Calu3 (cell line): ENCODE measurements at places on chromosomes 3 and 15. TPM values are rescaled to one million over a fixed set of nuclear protein-coding genes. Genes with fewer than 3 reads are reported as not detected.

DNA sequence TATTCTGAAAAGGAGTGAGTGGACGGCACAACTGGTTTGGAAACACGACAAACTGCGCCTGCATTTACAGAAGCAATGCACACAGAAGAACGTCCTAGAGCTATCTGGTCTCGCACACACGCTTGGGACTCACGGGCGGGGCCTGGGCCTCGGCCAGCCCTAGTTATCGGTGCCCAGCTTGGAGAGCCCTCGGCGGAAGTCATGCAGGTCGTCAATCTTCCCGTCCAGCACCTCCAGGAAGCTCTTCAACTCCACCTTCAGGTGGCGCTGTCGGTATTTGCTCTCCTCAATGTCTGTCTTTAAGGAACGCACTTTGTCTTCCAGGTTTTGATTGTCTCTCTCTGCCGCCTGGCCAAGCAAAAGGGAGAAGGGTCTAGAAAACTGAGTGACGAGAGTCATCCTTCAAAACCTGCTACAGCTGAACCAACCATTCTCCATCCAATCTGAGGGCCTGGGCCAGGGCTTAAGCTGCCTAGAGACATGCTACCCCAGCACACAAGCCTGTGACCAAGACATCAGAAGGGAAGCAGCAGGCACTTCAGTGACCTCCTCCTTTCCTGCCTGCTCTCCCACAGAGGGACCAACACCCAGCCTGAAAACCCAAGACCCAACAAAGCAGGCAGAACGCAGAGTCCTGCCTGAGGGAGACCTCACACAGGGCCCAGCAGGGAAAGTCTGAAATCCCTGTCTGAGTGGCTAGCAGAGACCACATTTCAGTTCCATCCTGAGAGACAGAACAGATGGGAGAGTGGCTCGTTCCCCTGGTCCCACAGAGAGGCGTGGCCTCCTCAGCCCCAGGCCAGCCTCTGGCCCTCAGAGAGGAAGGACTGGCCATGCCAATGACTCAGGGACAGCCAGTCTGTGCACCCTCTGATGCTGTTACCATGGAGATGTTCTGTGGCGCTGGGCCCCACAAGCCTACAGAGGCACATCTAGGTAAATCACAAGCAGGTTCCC is 40.4 kb downstream of the WHAMM start:
- DNase-seq, result peak; percentile 59
- H3K36me3 ChIP-seq, result peaks cover 10% of the 10 kb centered on the region
- no peaks in the 10 kb centered on the region for H3K4me1 ChIP-seq
- H3K4me3 ChIP-seq, result no peak overlapping the region
- no peak overlapping the region for H3K27ac ChIP-seq

DNA sequence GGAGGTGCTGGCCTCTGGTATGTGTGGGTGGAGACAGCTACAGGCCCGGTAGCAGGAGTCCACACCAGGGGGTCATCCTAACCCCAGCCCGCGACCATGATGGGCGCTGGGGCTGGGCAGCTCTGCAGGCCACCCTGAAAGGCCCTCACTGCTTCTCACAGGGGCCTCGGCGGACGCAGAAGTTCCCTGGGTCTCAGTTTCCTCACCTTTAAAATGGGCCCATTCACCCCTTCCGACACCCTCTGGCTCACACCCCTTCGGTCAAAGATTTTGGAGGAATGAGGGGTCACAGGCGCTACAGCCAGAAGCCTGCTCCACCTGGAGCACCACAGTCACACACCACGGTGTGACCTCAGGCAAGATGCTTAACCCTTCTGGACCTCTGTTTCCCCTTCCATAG is 8.0 kb downstream of the PLXND1 start:
- H3K27ac ChIP-seq, result no peak overlapping the region
- H3K4me1 ChIP-seq, result no peaks in the 10 kb centered on the region
- no peak for DNase-seq
- no peak overlapping the region for H3K4me3 ChIP-seq
- peaks cover 4% of the 10 kb centered on the region for H3K36me3 ChIP-seq
- H3K27me3 ChIP-seq, result peaks cover 26% of the 10 kb centered on the region

GRCh38 chr3:139994891-139995290 is 59.9 kb downstream of the CLSTN2 start:
- H3K36me3 ChIP-seq, result no peaks in the 10 kb centered on the region
- peaks cover 61% of the 10 kb centered on the region for H3K27me3 ChIP-seq
- no peak for DNase-seq
- no peak overlapping the region for H3K27ac ChIP-seq
- H3K4me1 ChIP-seq, result no peaks in the 10 kb centered on the region

GRCh38 chr3:50661321-50661837 is 13.3 kb upstream of the DOCK3 start:
- H3K4me3 ChIP-seq, result no peak overlapping the region
- peaks cover 31% of the 10 kb centered on the region for H3K27me3 ChIP-seq

DNA sequence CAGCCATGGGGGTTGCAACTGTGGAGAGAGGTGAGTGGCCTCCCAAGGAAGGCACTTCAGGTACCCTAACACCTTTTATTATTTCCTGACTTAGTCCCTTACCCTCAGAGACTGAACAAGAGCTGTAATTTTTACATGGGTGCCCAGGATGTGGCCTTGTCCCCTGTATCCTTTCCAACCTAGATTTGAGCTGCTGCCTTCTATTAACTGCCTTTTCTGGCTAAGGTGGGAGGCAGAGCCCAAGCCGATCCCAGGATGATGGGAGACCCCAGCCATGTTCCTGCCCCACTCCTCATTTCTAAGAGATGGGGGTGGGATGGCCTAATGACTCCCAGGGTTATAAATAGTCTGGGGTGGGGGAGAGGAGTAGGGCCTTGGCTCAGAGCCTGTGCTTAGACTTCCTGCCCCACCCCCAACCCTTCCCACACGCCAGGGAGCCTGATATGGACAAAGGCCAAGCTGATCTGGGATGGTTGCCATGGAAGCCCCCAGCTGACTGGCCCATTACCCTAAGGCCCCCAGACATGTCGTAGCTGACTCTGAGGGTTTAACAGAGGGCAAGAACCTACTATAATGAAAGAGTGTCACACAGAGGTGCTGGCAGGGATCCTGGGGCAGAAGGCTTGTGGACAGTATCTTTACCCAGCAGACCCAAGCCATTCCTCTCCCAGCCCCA is 1.9 kb downstream of the KLHDC8B start:
- no peaks in the 10 kb centered on the region for H3K4me1 ChIP-seq
- no peak overlapping the region for H3K4me3 ChIP-seq
- peaks cover under 1% of the 10 kb centered on the region for H3K27me3 ChIP-seq

- H3K36me3 ChIP-seq, result no peaks in the 10 kb centered on the region
- no peaks in the 10 kb centered on the region for H3K4me1 ChIP-seq
- DNase-seq, result no peak
- peaks cover 13% of the 10 kb centered on the region for H3K27me3 ChIP-seq
- no peak overlapping the region for H3K27ac ChIP-seq
Measured at GRCh38 chr3:135719449-135719848, 246.1 kb upstream of the PPP2R3A start.

Gene COL6A5
- not detected in 2 replicates for total RNA-seq

Gene SPSB4
- not detected in 2 replicates for total RNA-seq

Gene TKT
- 391 and 446 TPM in 2 replicates for total RNA-seq
